ENCODE measurements at places on chromosomes 11 and 22.

DNA sequence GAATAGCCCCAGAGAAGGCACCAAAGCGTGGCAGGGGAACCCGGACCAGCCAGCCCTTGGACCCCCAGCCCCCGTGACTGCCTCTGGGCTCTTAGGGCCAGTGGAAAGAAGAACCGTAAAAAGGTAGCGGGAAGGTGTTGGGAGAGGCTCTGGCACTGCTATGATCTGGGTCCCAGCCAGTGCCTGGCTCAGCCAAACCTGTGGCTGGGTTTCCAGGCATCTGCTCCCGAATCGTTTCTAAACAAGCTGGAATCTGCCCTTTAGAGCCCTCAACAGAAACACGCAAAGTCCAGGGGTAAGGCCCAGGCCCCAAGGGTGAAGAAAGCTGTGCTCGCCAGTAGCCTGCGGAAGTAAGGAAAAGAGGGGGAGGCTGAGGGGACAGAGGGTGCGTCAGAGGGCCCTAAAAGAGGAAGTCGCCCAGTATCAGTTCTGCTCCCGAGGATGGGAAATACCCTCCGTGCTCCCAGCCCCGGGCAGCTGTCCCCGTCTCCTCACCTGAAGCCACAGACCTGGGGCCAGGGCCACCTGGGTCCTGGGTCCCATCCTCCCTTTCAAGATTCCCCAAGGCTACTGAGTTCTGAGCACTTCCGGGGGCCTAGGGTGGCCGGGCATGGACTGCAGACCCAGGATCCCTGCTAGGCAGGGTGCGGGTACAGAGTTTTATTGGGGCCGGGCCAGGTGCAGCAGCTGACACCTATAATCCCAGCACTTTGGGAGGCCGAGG lies 24.7 kb downstream of the IL10RA start:
- DNase-seq, result peak; percentile 86

GRCh38 chr11:116544721-116545120 lies 228.1 kb downstream of the BUD13 start:
- DNase-seq, result no peak

- peak; percentile 58 for DNase-seq
These were observed 648 bp downstream of the FOSL1 start for GRCh38 chr11:65899356-65900124.

GRCh38 chr11:92329646-92330045 lies 105.0 kb downstream of the FAT3 start:
- no peak for DNase-seq

- no peak for DNase-seq
These were observed 22.4 kb downstream of the DGAT2 start for GRCh38 chr11:75790986-75791385.

DNA sequence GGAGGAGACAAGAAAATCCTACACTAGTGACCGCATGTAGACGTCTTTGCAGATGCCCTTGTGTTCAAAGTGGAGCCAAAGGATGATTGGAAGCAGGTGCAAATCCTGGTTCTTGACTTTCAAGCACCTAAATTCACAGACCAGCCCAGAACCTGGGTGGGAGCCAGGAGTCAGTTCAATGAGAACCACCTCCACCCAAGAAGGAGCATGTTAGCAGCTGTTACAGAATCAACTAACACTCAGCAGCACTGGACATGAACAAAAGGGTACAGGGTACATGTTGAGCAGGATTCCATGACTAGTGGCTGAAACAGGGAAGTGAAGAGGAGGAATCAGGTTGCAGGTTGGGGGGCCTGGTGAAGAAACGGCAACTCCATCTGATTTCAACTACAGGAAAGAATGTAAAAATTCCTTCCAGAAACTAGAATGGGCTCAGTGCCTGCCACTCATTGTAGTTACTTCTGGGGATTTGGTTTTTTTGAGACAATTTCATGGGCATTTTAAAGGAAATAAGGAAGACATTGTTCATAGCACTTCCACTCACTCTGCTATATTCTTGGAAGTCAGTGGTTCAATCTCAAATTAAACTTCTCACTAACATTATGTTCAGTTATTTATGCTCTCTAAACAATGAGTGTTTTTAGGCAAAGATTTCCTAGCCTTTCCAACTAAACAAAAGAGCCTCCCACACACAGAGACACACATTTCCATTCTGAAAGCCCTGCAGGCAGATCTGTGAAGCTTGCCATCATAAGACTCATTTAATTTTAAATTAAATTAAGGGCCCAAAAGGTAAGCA lies 173.3 kb downstream of the CADM1 start:
- DNase-seq, result no peak

GRCh38 chr11:18743365-18743764 lies 17.4 kb upstream of the IGSF22 start:
- DNase-seq, result no peak

DNA sequence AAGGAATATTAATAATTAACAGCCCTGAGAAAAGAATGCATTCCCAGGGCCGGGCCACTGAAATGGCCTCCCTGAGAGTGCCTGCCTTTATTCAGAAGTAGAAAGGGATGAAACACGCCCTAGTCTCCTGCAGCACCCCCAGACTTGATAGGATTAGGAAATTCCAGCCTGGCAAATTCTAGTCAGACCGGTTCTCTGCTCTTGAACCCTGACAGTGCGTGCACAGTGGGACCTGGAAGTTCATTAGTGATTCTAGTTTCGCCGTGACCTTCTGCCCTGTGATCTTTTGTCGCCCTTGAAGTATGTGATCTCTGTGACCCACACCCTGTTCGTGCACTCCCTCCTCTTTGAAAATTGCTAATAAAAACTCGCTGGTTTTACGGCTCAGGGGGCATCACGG lies 2.1 kb upstream of the GSTP1 start:
- DNase-seq, result no peak

DNA sequence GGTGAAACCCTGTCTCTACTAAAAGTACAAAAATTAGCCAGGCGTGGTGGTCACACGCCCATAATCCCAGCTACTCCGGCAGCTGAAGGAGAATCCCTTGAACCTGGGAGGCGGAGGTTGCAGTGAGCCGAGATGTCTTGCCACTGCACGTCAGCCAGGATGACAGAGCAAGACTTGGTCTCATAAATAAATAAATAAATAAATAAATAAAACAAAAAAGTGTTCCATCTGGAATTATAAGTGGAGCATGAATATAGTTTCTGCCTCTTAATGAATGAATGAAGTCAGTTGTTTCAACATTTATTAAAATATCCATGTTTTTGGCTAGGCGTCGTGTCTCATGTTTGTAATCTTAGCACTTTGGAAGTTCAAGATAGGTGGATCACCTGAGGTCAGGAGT lies 27.1 kb downstream of the MRPL48 start:
- no peak for DNase-seq

- DNase-seq, result no peak
These were observed 9.1 kb downstream of the TST start for GRCh38 chr22:37010174-37010573.

DNA sequence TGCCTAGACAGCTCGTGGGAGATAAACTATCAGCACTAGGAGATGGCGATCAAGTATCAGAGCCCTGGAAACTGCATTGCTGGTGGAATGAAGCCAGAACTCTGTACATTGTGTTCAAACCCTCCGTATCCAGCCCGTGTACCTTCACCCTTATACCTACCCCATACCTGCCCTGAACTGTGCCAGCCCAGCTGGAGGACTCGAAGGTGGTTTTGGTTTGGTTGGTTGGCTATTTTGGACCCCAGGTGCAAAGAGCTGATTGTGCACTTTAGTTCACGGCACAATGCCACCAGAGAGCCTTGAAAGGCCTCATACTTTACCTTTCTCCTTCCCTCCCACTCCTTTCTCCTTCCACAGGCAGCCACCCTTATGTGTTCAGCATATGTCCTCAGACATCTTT lies 16.0 kb downstream of the FAM83F start:
- no peak for DNase-seq

- no peak for DNase-seq
These were observed 66.5 kb downstream of the LARGE2 start for GRCh38 chr11:45988921-45989320.

GRCh38 chr22:47162865-47163264 lies 400.4 kb downstream of the TBC1D22A start:
- no peak for DNase-seq

GRCh38 chr11:46987183-46987582 lies 50.6 kb downstream of the CSTPP1 start:
- DNase-seq, result no peak

- no peak for DNase-seq
These were observed 37.2 kb downstream of the GAS2 start for GRCh38 chr11:22703591-22703990.

DNA sequence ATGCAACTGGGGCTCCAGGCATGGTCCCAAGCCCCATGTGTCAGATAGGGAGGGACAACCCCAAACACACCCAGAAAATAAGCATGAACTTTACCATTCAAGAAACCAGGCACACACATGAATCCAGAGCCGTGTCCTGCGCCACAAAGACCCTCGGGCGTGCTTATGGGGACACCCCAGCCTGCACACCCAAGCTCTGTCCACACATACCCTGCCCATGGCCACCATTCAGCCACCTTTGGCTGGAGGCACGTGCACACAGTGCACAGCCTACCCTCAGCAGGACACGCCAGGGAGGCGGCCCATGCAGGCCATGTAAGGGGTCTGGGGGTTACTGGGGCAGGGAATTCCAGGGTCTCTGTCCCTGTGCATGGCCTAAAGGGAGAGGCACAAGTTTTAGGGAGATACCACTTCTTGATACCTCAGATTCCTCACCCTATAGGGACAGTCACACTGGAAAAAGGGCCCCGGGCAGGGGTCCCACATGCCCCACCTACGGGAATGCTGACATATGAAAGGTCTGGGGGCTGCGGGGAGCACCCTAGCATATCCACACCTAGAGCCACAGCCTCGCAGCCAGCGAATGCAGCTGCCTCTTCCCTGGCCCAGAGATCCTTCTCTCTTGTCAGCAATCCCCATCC lies 20.6 kb downstream of the PACSIN2 start:
- no peak for DNase-seq

DNA sequence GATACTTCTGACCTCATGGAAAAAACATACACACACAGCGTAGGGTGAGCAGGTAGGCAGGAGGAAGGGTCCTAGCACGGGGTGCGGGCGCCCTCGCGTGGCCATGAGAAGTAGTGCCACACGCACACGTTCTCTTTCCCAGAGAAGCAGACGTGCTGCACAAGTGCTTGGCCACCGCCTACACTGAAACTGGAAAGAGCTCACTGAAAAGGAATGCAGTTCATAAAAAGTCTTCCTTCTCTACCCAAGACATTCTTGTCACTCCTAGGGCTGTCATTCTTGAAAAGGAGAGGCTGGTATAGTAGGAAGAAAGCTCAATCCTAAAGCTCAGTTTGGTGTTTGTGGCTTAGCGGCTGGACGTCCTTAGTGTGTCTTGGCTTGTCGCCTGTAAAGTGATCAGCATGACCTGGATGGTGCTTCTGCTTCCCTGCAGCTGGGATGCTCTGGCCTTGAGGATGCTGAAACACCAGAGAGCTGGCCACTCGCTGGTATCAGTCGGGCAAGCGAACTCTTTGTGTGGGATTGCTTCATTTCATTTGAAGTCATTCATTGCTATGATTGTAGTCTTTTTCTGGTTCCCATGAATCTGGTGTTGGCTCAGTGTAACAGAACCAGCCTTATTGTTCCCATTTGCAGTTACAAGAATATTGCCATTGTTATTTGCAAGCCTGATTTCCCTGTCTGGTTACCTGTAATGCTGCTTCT lies 303.8 kb downstream of the NTM start:
- no peak for DNase-seq

- no peak for DNase-seq
These were observed 61.3 kb downstream of the MACROD1 start for GRCh38 chr11:64104632-64105031.

DNA sequence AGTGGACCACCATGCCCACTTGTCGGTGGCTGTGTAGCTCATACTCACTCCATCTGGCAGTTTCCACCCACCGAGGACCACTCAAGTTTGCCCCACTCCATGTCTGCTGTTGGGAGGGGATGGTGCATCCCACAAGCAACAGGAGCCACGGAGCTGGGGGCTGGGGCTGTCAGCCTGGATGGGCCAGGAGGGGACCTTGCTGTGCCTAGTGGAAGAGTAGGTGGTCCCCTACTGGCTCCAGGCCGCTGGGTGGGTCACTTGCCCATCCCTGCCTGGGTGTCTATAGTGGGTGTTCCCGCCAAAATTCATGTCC lies 57.0 kb downstream of the SMIM38 start:
- DNase-seq, result no peak

GRCh38 chr11:60592601-60593000 lies 77.4 kb downstream of the MS4A13 start:
- DNase-seq, result no peak

DNA sequence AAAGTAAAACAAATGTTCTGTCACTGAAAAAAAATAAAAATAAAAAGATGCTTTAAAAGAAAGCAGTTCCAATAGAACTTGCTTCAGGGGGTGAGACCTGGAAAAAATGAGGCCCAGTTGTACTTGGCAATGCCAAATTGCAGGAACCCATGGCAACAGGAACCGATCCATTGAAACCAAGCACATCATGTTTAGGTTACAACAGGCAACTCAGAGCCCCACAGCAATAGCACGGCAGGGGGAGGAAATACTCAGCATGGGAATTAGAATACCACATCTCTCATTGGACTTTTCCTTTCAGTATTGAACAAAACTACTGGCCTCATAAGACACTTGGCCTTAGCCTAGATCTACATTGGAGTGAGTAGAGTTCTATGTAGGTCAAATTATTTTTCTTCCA lies 84.3 kb downstream of the MSANTD4 start:
- no peak for DNase-seq

GRCh38 chr11:71986131-71986530 lies 12.6 kb upstream of the IL18BP start:
- no peak for DNase-seq

DNA sequence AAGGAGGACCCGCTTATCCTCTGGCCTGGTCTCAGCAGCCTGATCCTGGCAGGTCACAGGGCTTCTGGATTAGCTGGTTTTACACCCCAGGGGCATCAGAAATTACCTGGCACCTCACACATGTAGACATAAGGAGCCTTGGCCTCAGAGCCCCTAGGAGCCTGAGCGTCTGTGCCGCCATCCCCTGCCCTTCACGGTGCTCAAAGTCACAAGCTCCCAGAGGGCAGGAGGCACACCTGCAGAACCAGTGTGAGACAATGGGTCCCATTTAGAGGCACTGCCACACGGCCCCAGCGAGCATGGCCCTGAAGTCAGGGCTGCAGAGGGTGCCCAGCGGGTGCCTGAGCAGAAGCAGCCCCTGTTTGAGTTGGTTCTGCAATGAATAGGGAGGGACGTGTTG lies 3.9 kb downstream of the DGKZ start:
- DNase-seq, result no peak

GRCh38 chr11:69368119-69368880 lies 74.3 kb downstream of the MYEOV start:
- DNase-seq, result no peak

- DNase-seq, result no peak
These were observed 140.6 kb upstream of the CADM1 start for GRCh38 chr11:115644856-115645255.

- no peak for DNase-seq
These were observed 11.3 kb downstream of the CKAP5 start for GRCh38 chr11:46834821-46835220.

DNA sequence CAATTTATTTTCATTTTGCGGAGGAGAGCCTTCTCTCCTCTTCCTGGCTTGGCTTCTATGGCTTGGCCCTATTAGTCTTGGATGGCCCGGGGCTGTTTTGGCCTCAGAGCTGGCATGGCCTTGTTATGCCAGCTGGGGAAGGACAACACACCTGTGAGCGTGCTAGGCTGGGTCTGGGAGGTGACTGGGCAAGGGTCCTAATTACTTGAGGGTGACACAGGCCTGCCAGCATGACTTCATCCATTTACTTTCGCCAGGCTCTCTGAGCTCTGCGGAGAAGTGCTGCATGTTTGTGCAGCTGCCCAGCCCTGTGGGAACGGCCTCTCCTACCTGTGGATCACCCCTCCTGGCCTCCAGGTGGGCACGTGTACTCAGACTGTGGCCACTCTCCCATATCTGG lies 153.6 kb downstream of the SNX19 start:
- no peak for DNase-seq

GRCh38 chr11:94396282-94396681 lies 4.9 kb downstream of the GPR83 start:
- no peak for DNase-seq
